Right lung (tissue), 10 donors: ENCODE measurements at places on chromosomes 13 and 19. TPM values are rescaled to one million over a fixed set of nuclear protein-coding genes. Genes with fewer than 3 reads are reported as not detected.

Gene CCL25
- polyA plus RNA-seq: not detected

Gene POU2F2
- polyA plus RNA-seq: 1.6 TPM

Gene PRTN3
- 2.1 TPM for polyA plus RNA-seq

Gene ZNF628
- 2.2 TPM for polyA plus RNA-seq

Gene PLA2G4C
- 6.0 TPM for polyA plus RNA-seq

Gene CGB7
- 0.39 TPM for polyA plus RNA-seq

Gene SHC2
- polyA plus RNA-seq: 21.0 TPM

Gene ZNF491
- 11.8 TPM for polyA plus RNA-seq

Gene LGALS14
- polyA plus RNA-seq: not detected

Gene LRFN3
- polyA plus RNA-seq: 7.5 TPM

Gene RNF17
- polyA plus RNA-seq: not detected

Gene TINCR
- polyA plus RNA-seq: 0.64 TPM

DNA sequence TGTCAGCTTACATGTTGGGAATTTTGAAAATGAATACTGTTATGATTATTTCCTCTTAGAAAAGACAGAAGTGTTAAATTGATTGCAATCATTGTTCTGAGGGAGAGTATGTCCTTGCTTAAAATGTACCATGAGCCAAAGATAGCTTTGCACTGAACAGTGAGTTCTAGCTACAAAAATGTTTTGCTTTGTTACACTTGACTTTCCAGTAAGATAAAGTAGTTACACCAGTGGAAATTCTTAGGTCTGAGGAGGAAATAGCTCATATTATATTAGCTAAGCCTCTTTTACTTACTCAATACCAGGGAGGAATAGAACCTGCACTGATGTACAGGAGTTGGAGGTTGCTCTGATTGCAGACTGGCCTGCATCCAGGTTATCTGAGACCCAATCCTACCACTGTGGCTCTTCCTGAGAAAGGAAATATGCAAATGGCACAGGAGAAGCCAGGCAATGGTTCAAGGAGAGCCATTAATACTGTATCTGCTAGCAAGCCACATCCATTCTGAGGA lies 53.0 kb upstream of the FBXL3 start:
- DNase-seq: no peak

- peak; percentile 37 for DNase-seq
Measured at GRCh38 chr19:17766543-17767131, 15.4 kb downstream of the FCHO1 start.

GRCh38 chr19:12967907-12968306 lies 1.5 kb upstream of the DAND5 start:
- DNase-seq: no peak

GRCh38 chr19:45762870-45763631 lies 6.0 kb downstream of the SIX5 start:
- DNase-seq: no peak

DNA sequence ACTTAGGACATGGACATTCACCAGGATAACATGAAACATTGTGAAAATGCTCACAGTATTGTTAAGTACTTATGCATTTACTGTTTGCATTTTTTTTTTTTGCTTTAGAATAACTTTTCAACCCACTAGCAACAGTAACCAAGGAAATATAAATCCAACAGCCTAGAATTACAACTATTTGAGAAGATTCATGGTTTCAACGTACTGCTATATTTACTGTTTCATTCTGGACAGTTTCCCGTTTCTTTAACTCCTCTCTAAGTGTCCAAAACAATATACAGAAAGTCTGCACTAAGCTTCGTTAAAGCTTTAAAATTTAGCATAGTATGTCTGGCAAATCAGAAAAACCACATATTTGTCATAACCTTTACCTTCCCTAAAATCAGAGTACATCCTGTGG lies 2.7 kb downstream of the SMAD9 start:
- DNase-seq: peak; percentile 31

- DNase-seq: no peak
Measured at GRCh38 chr13:83882606-83882959, 309 bp upstream of the SLITRK1 start.

DNA sequence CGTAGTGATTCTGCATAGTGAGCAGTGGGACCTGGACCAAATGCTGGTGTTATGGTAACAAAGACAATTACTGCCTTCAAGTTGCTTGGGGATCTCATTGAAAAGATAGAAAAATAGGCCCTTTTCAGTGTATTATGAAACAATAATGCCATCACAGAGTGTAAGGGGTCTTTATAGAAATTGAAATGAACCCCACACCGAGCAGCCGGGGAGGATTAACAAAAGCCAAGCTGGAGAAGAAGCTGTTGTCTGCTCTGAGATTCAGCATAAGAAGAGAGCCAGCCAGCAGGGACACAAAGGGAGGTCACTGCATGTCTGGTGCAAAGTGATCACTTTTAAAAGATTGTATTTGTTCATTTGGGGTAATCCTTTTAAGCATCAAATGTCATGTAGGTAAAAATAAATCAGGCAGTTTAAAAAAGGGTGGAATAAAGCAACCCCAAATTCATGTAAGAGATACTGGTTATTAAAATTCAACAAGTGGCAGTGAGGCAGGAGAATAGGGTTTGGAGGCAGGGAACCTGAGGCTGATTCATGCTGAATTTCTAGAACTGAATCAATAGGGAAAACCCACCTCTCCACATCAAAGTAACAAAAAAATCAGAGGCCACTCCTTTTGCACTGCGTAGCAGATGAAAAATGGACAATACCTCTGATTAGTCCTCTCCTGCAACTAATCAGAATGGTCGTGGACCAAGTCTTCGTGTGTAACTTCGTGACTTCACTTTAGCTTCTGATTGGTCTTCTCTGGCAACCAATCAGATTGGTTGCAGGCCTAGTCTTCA lies 1548.3 kb upstream of the SLC10A2 start:
- DNase-seq: no peak

- DNase-seq: no peak
Measured at GRCh38 chr13:33528896-33529295, 243.3 kb upstream of the STARD13 start.

DNA sequence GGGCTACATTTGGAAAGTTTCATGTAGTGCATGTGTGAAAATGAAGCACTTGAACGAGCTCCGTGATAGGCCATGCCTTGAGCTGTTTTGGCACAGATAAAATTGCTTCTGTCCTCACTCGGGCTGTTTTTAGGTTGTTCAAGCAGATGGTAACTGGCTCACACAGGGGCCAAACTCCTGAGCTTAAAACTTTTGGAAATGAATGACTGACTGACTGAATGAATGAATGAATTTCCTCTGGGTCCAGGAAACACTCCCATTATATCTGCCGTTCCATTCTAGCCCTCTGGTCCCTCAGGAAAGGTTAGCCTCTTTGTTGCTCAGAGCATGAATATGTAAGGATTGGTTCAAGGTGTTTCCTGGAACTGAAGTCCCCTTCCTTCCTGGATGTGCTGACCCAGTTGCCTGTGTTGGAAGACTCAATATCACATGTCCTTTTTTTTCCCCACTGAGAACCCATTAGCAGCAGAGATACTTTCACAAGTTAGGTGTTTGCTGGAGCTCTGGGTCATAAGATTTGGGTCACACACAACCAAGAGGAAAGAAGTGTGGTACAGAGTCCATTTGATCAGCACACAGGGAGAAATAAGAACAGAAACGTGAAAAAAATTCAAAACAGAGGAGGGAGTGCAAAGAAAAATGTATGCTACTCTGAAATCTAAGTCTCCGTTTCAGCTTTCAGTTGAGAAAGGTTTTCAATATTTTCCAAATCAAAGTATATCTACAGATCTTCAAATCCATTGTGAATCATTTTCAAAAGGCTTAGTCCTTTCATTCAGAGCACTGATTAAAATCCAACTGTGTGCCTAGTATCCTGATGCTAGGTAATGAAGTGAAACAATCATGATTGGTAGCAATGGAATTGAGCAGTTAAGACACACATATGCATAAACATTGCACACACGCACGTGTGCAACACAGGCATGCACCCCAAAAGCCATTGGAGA lies 18.9 kb downstream of the MBNL2 start:
- DNase-seq: no peak

GRCh38 chr13:97262058-97262457 lies 39.9 kb downstream of the MBNL2 start:
- DNase-seq: no peak

DNA sequence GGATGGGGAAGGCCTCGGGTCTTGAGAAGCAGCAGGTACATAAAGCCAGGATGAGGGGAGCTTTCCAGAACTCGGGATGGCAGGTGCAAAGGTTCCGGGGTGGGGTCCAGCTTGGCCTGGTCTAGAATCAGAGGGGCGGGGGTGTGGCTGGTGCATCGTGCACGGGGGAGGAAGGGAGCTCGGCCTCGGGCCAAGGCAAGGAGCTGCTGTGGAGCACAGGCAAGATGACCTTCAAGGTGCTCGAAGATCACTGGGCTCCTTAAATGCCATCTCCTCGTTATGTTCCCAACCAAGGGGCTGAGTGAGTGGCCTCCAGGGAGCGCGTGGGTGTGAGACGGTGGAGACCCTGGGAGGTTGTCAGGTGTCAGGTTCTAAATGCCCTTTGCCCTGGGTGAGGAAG lies 16.1 kb upstream of the SIGLEC11 start:
- no peak for DNase-seq

GRCh38 chr13:107852072-107852471 lies 363.3 kb downstream of the LIG4 start:
- DNase-seq: no peak

DNA sequence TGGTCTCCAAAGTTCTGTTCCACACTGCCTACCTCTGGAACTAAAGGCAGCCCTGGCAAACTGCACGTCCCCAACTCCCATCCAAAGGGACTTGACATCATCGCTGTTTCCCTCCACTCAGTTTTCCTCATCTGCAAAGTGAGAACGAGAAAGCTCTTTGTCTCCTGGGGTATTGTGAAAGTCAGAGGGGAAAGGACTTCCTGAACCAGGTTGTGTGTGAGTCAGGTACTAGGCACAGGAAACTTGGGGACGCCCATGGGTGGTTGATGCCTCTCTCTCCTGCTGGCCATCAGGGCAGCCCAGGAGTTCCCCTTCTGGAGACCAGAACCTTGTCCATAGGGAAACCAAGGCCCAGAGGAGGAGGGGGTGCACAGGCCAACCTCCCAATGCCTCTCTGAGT lies 4.7 kb downstream of the CRLF1 start:
- no peak for DNase-seq

DNA sequence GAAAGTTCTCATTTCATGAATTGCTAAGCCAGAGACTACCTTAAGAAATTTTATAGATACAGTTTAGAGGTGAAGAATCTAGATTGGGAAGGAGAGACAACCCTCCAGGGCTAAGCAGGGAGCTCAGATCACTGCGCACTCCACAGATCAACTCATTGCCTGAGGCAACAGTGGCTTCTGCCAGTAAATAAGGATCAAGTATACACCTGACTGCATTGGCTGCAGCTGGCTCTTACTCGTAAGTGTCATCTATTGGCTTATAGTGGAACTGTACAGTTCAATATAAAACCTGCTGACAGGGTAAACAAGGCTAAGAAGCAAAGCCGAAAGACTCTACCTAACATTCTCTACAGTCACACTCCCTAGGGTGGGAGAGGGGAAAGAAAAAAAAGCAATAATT lies 18.0 kb upstream of the C1QTNF9B start:
- DNase-seq: no peak

- DNase-seq: no peak
Measured at GRCh38 chr19:41442473-41443355, at the start of gene ERICH4. TSS of gene ERICH4 (plus strand) at chr19:41443156. CDS start at chr19:41443170, 14 bp downstream.

DNA sequence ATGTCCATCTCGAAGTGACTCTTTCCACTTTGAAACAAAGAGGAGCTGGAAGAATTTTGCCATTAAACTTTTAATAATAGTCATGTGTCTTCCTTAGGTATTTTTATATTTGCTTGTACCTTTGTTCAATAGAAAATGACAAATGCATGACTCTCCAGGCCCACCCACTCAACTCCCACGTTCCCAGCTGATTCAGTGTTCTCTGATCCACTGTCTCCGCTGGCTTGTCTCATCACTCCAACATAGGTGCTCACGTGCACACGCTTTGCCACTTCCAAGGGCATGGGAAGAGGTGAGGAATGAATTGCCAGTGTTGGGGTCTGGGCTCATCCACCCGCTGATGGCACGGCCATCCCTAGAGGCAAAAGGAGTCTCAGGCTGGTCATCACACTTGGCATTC lies 24.5 kb downstream of the RASL11A start:
- no peak for DNase-seq

- no peak for DNase-seq
Measured at GRCh38 chr13:26787961-26788360, 27.4 kb upstream of the GPR12 start.
